ENCODE measurements at places on chromosomes 4 and X. TPM values are rescaled to one million over a fixed set of nuclear protein-coding genes. Genes with fewer than 3 reads are reported as not detected.

DNA sequence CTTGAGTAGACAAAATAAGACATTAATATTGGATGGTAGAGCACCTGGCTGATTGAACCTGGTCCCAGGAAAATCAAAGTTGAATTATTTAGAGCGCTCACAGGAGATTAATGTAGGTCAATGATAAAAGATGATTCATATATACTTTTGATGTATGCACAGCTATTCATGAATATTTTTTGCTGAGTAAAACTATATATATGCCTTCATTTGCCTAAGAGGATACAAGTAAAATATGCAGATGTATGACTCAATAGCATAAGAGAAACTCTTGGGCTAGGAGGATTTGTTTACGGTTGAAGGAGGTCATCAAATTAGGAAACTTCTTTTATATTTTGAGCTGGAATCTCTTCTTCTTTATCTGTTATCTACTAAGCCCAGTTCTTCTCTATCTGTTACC, 202.7 kb upstream of the HS3ST1 start:
- no peak for DNase-seq

GRCh38 chr4:180189666-180190065, 2053.5 kb upstream of the TENM3 start:
- no peak for DNase-seq

Gene SLC10A4
- 0.43 TPM for total RNA-seq

Gene FAM53A
- total RNA-seq: 1.6 TPM

Gene NXF2B
- not detected for total RNA-seq

DNA sequence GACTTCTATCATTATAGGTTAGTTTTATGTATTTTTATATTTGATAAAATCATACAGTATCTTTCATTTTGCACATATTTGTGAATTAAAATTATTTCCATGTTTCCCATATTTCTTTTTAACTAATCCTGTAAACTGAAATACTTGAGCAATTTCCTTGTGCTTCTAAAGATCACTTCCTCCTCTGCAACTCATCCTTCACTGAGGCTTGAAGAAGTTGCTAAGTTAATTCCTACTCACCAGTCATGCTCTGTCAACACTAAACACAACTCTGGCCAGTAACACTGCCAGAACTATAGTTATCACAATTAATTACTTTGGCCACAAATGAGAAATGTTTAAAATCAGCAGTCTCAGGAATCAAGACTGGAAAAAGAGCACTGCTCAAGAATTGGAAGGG, 6.7 kb downstream of the SPATA4 start:
- DNase-seq: no peak

DNA sequence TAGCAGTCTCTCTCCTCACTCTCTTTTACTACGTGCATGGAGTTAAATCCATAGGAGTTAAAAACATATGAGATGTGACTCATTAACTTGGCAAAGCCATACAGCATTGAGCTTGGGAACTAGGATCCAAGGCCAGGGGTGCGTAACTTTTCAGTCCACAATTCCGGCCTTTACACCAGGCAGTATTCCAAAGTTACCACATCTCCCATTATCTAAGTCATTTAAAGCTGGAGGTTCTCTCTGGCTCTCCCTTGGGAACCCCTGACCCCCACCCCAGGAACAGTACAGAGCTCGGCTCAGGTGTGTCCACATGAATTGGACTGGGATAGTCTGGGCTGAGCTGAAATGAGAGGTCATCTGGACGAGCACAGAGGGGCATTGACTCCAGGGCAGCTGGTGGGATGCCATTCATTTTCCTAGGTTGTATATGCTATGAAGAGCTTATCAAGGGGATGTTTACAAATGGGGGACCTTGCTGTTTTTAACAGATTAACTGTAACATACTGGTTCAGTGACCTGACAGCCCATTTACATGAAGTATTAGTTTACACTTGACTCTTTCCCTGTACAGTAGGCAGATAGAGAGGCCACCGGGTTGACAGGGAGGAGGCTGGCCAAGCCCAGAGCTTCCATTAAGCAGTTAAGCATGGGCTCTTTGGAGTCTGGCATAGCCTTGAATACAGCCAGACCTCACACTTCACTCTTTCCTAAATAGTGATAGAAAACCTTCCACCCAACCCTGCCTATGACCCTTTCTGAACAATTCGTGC, 128.8 kb downstream of the RAB28 start:
- DNase-seq: no peak

DNA sequence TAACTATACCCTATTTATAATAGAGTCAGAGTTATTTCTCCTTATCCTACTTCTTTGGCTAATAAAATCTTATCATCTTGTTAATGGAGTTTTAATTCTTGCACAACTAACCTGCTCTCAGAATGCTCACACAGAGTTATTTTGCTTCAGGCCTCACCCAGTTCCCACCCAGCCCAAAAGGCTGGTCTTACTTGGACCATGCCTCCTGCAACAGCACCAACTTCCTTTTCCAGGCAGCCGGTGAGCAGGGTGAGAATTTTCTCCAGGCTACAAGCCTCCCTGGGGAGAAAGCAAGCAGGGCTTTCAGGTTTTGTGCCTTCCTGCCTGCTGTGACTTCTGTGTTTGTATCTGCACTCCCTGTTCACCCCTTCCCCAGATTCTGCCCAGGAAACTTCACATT, 29.1 kb upstream of the BANK1 start:
- no peak for DNase-seq

GRCh38 chr4:3041192-3042142, 32.9 kb downstream of the HTT-AS start:
- DNase-seq: peak; percentile 38

- no peak for DNase-seq
These were observed 89.3 kb upstream of the USP38 start for GRCh38 chr4:143095447-143095846.

- no peak for DNase-seq
These were observed 209.4 kb upstream of the UGT8 start for GRCh38 chr4:114389070-114389685.

DNA sequence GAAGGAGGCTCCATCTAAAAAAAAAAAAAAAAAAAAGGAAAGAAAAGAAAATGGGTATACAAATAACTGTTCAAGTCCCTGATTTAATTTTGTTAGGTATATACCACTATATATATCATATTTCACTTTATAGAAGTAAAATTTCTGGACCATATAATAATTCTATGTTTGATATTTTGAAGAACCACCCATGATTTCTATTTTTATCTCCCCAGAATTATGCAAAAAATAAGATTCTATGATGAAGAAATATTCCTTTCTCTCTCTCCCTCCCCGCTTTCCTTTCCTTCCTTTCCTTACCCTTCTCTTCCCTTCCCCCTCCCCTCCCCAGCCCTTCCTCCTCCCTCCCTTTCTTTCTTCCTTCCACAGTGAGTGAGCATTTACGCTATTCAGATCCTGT, 337.5 kb upstream of the SPANXN4 start:
- DNase-seq: no peak

GRCh38 chrX:150771116-150771515, 77.9 kb downstream of the MTMR1 start:
- no peak for DNase-seq

Gene ENAM
- 9.6 TPM for total RNA-seq

GRCh38 chr4:24930151-24930550, 17.3 kb upstream of the CCDC149 start:
- DNase-seq: no peak

Gene CTAG2
- total RNA-seq: not detected

Gene NPNT
- 141 TPM for total RNA-seq

Gene SERTM2
- 0.06 TPM for total RNA-seq

Gene GRPR
- not detected for total RNA-seq

GRCh38 chrX:22357621-22358020, 84.9 kb downstream of the CBLL2 start:
- no peak for DNase-seq

- DNase-seq: no peak
These were observed 86.3 kb downstream of the CEP44 start for GRCh38 chr4:174369985-174370384.

DNA sequence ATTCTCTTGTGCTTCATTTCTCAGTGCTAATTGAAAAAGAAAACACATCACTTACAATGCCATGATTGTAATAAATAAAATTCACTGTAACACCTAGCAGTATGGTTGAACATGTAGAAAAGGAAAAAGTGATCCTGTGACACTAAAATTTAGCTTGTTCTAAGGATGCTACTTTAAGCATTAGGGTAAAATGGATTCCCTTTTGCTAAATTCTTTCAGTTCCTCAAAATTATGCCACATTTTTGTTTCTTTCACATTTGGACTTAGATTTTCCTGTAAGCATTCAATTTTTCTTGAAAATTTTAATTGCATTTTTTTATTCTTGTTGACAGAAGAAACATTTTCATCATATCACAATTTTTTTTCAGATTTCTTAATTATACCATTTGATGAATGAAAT, 19.4 kb downstream of the TET2 start:
- DNase-seq: no peak

DNA sequence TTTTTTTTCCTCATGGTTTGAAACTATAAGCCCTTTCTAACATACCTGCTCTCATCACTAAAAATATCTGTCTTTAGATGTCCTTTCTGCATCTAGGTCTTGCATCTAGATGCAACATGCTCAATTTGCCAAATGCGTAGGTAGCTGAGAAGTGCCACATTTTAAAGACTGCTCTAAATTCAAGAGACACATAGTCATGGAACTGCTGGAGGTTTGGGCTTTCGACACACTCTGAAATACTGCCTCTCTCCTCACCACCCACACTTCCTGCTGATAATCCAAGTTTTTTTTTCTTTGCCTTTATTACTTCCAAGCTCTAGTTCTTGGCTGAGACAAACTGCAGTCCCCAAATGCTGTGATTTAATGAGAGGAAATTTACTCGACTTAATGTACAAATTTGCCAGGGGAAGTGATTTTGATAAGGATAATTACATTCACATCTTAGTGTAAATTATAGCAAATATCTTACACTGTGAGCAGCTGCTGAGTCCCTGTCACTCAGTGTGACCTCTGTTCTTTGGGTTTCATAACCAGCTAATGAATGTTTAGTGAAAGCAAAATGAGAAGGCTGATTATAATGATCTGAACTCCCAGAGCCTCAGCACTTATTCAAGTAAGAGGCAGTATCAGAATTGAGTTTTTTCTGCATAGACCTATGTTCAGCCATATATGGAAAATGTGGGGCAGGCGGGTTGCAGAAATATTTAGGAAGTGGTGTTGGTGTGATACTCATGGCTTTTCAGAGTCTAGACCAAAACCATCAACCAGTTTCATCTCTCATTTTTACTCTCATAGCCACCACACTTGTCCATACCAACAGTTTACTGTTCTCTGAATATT, 31.3 kb downstream of the DRD5 start:
- DNase-seq: no peak

Gene NRK
- 4.3 TPM for total RNA-seq

DNA sequence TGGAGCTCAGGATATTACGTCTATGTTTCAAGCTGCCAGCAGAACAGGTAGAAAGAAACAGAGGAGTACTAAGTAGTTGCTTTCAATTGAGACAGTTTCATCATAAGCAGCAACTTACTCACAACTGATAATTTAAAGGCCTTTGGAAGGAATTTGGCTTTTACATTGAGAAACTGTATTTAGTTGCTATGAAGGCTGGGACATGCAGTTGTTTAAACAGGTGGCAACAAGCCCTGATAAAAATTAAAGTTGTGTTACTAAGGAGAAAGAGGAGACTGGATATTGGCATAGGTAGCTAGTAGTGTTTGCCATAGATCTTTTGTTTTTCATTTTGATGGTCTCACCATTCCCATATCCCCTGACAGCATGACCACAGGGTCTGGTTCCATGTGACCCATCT, 18.4 kb downstream of the MID1IP1 start:
- DNase-seq: no peak

GRCh38 chr4:42638993-42639392, 17.9 kb downstream of the ATP8A1 start:
- DNase-seq: no peak

GRCh38 chrX:118717678-118718391, 9.6 kb upstream of the IL13RA1 start:
- no peak for DNase-seq

Gene BRS3
- not detected for total RNA-seq

DNA sequence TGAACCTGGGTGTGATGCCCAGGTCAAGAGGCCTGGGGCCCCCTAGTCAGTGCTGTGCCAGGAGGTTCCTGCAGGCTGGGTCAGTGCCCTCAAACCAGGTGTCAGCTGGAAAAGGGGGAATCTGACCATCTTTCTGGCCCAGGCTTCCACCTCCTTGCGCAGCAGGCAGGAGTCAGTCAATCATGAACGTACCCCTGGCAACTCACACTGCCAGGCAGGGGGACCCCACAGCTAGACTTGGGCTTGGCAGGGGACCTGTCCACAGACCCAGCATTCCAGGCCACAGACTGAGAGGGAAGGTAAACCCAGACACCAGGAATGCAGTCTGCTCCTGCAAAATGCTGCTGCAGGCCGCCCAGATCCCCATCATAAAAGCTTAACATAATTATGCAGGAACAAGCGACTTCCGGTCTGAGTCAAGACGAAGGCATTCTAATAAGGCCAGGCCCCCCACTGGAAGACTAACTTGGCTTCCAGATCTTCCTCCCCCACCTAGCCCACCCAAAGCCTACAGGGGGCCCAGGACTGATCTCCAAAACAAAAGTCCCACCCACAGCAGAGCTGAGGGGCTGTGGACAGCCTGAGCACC, 156.3 kb downstream of the BCOR start:
- DNase-seq: no peak

DNA sequence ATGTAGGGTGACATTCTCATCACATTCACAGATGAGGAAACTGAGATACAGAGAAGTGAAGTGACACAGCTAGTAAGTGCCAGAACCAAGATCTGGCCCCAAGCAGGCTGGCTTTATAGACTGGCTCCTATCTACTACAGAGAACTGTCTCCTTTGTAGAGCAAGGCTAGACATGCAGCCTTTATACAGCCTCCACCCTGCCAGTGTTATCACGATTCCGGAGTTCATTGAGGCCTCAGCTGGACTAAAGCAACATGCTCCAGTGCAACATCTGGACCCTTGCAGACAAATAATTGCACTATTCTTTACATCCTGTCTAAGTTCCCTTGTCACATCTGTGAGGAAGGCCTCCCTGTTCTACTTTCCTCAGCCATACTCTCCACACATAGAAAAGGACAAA, 58.0 kb upstream of the XIAP start:
- no peak for DNase-seq

DNA sequence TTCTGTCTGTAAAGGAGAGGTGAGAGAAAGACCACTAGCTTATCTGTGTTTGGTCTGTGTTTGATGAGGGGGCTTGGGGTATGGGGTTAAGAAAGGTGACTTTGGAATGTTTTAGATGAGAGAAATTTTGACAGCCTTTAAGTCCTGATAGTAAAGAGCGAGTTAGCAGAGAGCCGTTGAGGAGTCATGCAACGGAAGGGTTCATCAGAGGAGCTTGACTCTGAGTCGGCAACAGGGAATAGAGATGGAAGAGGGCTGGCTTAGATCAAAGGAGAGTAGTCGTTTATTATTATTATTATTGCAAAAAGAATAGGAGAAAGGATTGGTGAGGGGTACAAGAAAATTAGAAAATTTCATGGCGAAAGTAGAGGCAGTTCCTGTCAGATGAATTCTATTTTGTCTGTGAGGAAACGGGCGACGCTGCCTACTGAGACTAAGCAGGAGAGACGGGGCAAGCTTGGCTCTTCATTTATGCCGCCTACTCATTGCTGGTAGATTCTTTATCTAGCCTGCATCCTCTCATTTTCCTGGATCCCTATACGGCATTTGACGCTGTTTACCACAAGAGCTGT, 473 bp upstream of the VAMP7 start:
- no peak for DNase-seq

All from mucosa of gallbladder (tissue), 1 donor.